ENCODE measurements at places on chromosomes 2 and 18.

DNA sequence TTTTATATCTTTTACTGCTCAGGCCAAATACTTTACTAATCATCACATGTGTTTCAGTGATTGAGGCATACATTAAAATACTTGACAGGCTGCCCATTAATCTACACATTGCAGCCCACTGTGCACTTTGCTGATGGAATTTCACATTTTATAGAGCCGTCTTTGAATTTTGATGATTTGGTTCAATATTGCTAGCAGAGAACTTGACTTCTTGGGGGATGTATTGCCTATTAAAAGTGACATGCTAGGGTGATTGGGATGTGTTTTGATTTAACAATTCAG, 1291.0 kb upstream of the GYPC start:
- DNase-seq: no peak

DNA sequence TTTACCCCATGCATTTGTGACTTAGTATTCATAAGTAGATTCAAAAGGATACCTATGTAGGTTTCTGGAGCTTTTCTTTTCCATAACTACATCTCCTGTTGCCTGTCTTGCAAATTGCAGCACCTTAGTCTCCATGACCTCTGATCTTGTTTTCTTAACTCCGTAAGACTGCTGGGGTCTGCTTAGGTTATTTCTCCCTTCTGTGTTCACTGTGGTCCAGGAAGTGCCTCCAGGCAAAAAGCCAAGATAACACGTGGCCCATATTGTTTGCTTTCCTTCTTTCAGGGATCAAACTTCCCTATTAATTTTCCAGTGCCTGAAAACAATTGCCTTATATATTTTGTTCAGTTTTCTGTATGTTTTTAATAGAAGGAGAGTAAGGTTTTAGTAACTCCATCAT, 86.4 kb downstream of the GCA start:
- no peak for DNase-seq

- DNase-seq: no peak
These were observed 1085.4 kb upstream of the NRXN1 start for GRCh38 chr2:52117299-52117698.

DNA sequence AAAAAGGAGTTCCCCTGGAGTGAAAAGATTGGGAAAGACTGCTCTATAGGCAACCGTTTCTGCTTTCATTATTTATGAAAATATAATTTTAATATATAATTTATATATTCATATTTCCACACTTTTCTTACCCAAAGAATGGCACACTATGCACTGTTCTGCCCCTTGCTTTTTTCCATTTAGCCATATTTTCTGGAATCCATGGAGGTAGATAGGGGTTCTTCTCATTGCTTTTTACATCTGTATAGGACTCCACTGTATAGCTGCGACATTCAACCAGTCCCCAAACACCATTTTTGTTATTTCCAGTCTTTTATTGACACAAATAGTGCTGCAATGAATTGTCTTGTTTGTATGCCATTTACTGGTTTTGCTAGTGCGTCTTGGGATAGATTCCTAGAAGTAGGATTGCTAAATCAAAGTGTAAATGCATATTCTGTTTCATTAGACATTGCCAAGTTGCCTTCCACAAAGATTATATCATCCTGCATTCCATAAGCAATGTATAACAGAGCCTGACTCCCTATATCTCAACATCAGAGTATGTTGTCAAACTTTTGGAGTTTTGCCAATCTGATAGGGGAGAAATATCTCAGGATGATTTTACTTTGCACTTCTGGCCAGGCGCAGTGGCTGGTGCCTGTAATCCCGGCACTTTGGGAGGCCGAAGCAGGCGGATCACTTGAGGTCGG, 26.6 kb upstream of the TCF7L1 start:
- DNase-seq: peak; percentile 19

DNA sequence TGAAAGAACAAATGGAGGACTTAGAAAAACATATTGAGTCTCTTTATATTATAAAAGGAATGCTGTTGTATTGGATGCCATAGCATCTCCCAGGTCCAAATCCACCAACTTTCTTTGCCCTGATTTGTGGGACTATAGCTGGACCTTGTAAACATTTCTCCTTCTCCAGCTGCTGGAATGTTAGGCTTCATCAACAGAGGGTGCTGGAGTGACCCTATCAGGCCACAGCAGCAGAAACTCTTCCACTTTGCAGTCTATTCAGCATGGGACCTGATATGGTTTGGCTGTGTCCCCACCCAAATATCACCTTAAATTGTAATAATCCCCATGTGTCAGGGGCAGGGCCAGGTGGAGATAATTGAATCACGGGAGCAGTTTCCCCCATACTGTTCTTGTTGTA, 138.4 kb upstream of the ARL4C start:
- DNase-seq: no peak

- no peak for DNase-seq
These were observed 39.4 kb downstream of the NBAS start for GRCh38 chr2:15521641-15522181.

All from hepatocyte (in vitro differentiated cells).